Natural killer cell (primary cell): ENCODE measurements at places on chromosomes 6 and 20. TPM values are rescaled to one million over a fixed set of nuclear protein-coding genes. Genes with fewer than 3 reads are reported as not detected.

Gene LY86
- 2.2 TPM for total RNA-seq

Gene OGFR
- 71.0 TPM for total RNA-seq

Gene TRAPPC3L
- total RNA-seq = not detected

- peak; percentile 69 for DNase-seq
Measured at GRCh38 chr20:62938105-62938888, at the start of gene GID8. TSS of gene GID8 (plus strand) at chr20:62938147. CDS start at chr20:62941503, 3,356 bp downstream.

GRCh38 chr20:51458751-51459439, 83.6 kb downstream of the NFATC2 start:
- no peak for DNase-seq

GRCh38 chr6:21808551-21809242, 215.1 kb downstream of the SOX4 start:
- DNase-seq = no peak

DNA sequence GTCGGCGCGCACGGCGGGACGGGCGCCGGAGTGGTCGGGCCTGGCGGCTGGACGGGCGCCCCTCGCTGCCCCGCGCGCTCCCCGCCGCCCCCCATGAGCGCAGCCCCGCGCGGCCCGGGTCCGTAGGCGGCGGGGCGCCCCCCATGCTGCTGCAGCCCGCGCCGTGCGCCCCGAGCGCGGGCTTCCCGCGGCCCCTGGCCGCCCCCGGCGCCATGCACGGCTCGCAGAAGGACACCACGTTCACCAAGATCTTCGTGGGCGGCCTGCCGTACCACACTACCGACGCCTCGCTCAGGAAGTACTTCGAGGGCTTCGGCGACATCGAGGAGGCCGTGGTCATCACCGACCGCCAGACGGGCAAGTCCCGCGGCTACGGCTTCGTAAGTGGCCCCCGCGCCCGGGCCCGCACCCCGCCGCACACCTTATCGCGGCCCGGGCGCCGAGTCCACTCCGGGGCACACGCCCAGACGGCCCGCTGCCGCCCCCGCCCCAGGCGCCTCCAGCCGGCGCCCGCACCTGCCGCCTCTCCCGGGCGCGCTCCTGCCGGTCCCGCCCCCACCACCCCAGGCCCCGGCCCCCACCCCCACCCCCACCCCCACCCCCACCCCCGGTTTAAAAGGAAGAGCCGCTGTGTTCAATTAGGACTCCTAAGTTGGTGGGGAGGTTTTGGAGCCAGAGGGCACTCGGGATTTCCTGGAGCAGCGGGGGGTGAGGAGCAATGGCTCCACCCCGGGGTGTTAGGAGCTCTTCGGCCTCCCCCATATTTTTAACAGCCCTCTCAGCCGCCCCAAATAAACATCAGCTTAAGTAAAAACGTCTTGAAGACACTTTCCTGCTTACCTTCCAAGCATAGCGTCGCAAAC, 474 bp downstream of the RBM38 start:
- no peak for DNase-seq
